ENCODE measurements at places on chromosomes 7 and 10. TPM values are rescaled to one million over a fixed set of nuclear protein-coding genes. Genes with fewer than 3 reads are reported as not detected.

The WEE2 gene
- 0.12 TPM for total RNA-seq

The EZH2 gene
- total RNA-seq: 4.1 TPM

The SUN1 gene
- total RNA-seq: 236 TPM

DNA sequence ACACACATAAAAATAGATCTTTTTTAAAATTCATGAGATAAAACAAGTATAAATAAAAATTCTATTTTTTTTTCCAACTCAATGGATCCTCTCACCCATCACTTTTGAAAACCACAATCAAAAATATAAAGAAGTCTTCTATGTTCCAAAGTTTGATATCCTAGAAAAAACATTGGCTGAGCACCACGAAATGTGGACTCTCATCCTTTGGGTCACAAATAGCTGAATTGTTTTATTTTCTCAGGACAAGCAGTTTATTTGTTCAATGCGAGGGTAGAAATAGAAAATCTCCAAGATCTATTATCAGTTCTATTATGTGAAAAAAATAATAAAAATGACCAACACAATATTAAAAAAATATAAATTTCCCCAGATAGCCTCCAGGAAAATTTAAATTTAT, 310.5 kb upstream of the DGKB start:
- no peak for DNase-seq

- no peak for DNase-seq
Observed at GRCh38 chr10:101441541-101442455, 87.8 kb downstream of the BTRC start.

GRCh38 chr7:4138866-4139265, 543.2 kb upstream of the FOXK1 start:
- peak; percentile 29 for DNase-seq

DNA sequence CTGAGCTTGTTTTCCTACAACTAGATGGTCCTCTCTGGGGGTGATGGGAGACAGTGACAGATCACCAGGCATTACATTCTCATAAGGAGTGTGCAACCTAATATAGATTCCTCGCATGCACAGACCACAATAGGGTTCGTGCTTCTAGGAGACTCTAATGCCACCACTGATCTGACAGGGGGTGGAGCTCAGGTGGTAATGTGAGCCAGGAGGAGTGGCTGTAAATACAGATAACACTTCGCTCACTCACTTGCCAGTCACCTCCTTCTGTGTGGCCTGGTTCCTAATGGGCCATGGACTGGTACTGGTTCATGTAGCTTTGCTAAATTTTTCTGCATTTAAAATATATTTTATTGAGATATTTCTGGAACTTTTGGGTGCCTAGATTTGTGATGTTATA, 202.3 kb upstream of the ZNF32 start:
- no peak for DNase-seq

DNA sequence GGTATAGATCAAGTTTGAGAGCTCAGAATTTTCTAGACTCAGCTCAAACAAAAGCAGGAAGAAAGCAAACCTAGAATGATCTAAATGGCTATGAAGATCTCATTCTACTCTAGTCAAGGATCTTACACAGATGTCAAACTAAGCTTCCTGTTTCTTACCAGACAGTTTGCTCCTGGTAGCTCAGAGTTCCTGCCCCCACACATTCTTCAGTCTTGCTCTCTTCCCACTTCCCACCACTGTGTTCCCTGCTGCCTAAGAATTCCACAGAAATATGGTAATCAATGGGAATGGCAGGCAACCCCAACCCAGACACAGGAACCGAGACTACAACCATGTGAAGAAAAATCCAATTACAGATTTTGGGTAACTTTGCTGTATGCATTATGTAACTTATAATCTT, 133.4 kb upstream of the PTN start:
- DNase-seq: no peak

DNA sequence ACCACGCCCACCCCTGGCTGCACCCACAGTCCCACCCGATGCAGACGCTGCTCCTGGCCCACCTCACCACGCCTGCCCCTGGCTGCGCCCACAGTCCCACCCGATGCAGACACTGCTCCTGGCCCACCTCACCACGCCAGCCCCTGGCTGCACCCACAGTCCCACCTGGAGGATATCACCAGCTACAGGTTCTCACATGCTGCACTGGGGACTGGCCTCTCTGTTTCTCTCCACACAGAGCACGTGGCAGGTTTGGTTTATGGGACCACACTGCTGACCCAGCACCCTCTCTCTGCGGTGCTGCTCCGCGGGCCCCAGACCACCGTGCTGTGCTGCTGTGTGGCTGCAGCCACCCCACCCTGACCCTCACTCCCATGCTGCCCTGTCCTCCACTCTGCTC, 120.9 kb downstream of the VIPR2 start:
- no peak for DNase-seq

- peak; percentile 84 for DNase-seq
Observed at GRCh38 chr7:29989257-29989995, at the start of gene SCRN1. SCRN1 (minus strand) TSS chr7:29989801; CDS start chr7:29969067, 20,734 bp downstream.

- no peak for DNase-seq
Observed at GRCh38 chr7:9498303-9498702, 1064.9 kb downstream of the NXPH1 start.

DNA sequence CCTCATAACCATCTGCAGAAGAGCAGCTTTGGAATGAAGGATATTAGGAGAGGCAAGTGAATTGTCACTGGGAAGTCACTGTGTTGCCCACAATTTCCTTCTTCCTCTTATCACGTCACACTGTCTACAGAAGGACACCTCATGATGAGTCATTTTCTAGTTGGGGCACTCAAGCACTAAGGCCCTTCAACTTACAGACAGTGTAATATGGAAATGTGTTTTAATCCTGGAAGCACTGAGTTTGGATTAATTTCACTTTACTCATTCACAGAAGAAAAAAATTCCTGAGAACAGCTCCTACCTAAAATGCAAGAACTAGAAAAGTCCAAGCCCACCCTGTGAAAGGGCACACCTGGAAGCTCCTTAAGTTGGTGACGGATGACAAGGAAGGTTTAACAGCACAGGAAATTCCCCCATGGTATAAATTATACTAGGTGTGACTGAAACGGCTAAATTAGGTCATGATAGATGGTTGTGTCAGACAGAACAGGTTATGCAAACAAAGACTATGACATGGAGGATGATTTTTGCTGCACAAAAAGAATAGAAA, 56.6 kb downstream of the PARD3 start:
- no peak for DNase-seq

GRCh38 chr7:131111081-131111576, 216.5 kb upstream of the MKLN1 start:
- DNase-seq: no peak

DNA sequence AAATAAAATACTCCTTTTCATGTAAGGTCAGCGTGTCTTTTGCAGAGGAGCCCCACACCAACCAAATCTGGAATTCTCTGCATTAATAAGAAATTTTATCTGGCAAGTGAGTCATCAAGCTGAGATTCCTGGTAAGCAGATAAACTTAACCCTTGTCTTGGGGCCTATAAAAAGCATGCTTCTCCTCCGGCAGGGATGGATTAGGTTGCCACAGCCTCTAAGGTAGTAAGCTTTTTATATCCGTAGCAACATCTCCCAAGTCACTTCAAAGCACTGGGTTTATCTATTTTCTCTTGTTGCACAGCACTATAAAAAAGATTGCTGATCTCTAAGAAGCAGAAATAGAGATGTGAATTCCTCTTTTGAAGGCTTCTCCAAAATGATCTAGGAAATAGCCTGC, 202.8 kb upstream of the NOBOX start:
- no peak for DNase-seq

DNA sequence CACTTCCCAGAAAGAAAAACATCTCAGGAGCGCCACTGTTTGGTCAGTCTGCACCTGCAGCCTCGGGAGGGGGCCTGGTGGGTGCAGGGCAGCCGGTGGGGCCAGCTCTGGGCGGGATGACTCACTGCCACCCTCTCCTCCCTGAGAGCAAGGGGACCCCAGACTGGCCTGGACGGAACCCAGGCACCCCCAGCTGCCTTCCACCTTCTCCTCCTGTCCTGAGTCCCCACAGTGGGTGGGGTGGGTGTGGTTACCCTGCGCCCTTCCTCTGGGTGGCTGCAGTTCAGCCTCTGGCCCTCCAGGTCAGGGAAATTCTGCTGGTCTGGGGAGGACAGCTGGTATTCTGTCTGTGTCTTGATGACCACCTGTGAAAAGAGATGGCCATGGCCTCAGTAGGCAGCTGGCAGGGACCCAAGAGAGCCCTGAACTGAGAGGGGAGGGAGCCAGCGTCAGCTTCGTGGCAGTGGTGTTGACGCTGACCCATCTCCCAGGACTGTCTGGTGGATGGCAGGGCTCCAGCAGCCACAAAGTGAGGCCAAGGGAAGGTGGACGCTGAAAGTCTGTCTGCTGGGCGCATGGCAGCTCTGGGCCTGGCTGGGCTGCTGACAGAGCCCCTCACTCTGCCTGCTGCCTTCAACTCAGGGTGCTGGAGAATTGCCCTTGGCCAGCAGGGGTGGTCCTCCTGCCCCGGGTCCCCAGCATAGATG, 8.9 kb downstream of the CALY start:
- peak; percentile 39 for DNase-seq

- DNase-seq: no peak
Observed at GRCh38 chr10:90777621-90778020, 80.2 kb downstream of the HTR7 start.

DNA sequence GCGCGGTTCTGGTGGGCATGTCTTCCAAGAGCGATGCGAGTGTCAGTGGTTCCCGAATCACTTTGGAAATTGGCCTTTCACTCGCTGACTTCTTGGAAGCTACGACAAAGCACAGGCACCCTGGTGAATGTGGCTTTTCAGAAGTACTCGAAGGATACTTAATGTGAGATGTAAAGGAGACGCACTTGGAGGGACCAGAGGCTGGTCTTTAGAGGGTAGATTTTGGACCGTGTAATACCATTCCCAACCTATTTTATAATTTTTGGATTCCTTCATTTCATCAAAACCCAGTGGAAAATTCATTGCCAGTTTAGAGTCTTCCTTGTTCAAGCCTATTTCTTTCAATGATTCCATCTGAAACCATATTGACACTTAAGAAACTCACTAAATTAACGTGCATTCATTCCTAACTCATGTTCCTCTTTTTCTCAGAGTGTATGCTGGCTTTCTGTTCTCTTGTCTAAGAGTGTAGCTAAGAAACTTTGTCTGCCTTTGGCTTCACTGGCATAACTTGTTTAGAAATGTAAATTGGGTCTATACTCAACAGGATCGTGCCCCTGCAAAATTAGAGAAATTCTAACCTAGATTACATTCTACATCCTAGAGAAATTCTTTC, 645 bp upstream of the COPG2 start:
- DNase-seq: no peak
